Cardiac fibroblast (primary cell): ENCODE measurements at places on chromosomes 13 and 19.

DNA sequence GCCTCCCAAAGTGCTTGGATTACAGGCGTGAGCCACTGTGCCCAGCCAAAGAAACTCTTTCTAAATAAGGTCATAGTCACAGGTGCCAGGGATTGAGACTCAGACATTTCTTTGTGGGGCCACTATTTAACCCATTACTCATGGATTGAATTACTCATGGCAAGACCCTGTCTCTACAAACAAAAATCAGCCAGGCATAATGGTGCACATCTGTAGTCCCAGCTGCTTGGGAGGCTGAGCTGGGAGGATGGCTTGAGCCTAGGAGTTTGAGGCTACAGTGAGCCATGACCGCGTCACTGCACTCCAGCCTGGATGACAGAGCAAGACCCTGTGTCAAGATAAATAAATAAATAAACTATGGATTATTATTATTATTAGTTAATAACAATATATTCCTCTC, 3.6 kb upstream of the KLF2 start:
- DNase-seq, result no peak

- peak; percentile 76 for DNase-seq
These were observed 1.6 kb upstream of the DIRAS1 start for GRCh38 chr19:2722541-2723344.

DNA sequence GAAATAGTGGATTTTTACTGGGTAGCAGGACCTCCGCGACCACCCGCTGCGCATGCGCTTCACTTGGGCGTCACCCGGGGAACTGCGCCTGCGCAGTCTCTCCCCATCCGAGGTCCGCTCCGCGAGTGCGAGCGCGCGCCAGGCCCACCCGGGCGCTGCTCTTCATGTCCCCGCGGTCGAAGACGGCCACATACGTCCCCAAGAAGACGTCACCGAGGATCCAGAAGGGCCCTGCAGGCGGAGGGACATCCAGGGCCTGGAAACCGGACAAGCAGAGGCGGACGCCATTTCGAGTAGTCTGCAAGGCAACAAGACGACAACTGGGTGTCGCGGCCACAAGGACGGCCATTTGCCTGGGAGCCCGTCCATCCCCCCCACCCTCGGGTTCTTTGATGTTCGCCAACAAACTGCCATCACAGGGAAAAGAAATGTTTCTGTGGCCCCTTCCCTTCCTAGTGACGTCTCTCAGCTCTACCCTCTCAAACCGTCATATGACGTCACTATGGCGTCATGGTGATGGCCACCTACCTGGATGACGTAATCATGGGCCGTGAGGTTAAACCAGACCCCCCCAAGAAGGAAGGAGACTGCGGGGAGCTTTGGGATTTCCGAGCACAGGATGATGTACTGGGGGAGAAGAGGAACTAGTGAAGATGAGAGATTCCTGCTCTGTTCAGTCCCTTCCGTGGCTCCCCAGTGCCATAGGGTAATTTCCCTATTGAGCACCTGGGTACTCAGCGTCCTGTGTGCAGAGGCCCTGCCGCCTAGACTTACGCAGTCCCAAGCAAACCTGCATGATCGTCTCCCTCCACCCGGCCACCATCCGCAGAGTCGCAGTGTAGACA, 6.7 kb downstream of the NAPSA start:
- DNase-seq, result peak; percentile 61

DNA sequence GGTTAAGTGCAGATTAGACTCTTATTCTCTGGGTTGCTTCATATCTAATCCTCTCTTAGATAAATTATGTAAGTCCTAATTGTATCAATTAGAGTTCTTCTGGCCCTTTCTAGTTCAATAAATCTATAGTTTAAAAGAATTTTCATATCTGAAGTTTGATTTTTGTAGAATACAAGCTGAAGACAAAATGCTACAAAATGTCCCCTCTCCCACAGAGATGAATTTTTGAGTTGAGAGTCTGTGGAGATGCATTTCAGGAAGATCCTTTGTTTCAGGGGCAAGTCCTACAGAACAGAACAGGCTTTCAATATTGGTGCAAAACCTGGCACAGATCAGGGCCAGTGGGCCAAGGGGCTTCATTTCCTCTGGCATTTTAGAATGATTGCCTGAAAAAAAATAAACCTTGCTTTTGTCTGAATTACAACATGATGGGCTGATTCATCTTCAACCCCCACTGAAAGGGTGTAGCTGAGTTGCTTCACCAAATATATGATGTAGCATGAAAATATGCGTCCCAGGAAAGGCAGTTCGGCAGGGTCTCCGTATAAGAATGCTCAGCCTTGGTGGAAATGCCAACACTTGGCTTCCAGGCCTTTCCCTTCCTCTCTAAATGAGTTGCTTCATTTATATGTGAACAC, 6.4 kb upstream of the IPO5 start:
- peak; percentile 91 for DNase-seq

DNA sequence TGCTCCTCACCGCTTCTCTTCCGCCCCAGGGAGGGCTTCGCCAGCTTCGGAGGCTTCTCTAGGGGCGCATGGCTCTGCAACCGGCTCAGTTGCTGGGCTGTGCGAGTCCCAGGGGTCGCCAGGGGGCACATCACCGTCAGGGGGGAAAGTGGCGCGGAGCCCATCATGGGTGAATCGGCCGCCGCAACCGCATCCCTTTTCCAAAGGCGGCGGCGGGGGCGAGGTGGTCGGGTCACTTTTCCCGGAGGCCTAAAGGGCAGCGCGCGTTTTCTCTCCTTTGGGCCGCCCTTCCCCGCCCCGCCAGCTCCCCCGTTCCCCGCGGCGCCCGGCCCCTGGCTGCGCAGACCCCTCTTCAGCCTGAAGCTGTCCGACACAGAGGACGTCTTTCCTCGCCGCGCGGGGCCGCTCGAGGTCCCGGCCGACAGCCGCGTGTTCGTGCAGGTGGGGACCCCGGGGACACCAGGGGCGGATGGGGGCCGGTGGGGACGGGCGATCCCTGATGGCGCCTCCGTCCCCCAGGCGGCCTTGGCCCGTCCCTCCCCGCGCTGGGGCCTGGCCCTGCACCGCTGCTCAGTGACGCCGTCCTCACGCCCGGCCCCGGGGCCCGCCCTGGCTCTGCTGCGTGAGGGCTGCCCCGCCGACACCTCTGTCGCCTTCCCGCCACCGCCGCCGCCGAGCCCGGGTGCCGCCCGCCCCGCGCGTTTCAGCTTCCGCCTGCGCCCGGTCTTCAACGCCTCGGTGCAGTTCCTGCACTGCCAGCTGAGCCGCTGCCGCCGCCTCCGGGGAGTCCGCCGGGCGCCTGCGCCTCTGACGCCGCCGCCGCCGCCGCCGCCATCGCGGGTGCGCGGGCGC, 1.7 kb downstream of the TGFBR3L start:
- DNase-seq, result no peak

- no peak for DNase-seq
These were observed 47.5 kb upstream of the NDUFS7 start for GRCh38 chr19:1336079-1336684.

GRCh38 chr13:104057861-104058260, 991.6 kb upstream of the SLC10A2 start:
- DNase-seq, result no peak

GRCh38 chr19:38386971-38387549, 774 bp downstream of the GGN start:
- no peak for DNase-seq

GRCh38 chr19:768424-768823, 17.5 kb downstream of the MISP start:
- peak; percentile 50 for DNase-seq

DNA sequence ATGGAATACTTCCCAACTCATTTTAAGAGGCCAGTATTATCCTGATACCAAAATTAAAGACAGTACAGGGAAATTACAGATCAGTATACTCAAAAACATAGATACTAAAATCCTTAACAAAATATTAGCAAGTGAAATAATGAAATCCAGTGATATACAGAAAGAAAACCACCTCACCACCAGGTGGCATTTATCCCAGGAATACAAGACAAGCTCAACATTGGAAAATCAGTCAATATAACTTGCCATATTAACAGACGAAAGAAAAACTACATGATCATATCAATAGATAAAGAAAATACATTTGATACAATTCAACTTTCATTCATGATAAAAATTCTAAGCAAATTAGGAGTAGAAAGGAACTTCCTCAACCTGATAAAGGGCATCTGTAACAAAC, 6.7 kb upstream of the GNA15 start:
- peak; percentile 85 for DNase-seq
